Smooth muscle cell of the coronary artery (primary cell): ENCODE measurements at places on chromosomes 2 and 18. TPM values are rescaled to one million over a fixed set of nuclear protein-coding genes. Genes with fewer than 3 reads are reported as not detected.

Gene EVX2
- not detected in 2 replicates for total RNA-seq

Gene NGEF
- under 0.01 and 0.38 TPM in 2 replicates for total RNA-seq

Gene MLPH
- 0.90 and 37.0 TPM in 2 replicates for total RNA-seq

Gene BOLL
- not detected in 2 replicates for total RNA-seq

Gene SLC23A3
- 0.60 and 2.5 TPM in 2 replicates for total RNA-seq

Gene SLC9A4
- not detected in 2 replicates for total RNA-seq

Gene SNTG2
- total RNA-seq, result not detected in 2 replicates

Gene MYL12A
- total RNA-seq, result 1,261 and 1,536 TPM in 2 replicates

Gene TRPM8
- total RNA-seq, result 0.59 TPM in 1 of 2 replicates, not detected in the other

Gene CMPK2
- total RNA-seq, result 0.15 and 0.35 TPM in 2 replicates

Gene CHRND
- not detected in 2 replicates for total RNA-seq

Gene OTOS
- 0.23 TPM in 1 of 2 replicates, not detected in the other for total RNA-seq

Gene IL36RN
- not detected in 2 replicates for total RNA-seq

Gene SETBP1
- total RNA-seq, result 2.3 and 3.3 TPM in 2 replicates

Gene NAT8
- not detected in 2 replicates for total RNA-seq

Gene CFC1
- total RNA-seq, result not detected in 2 replicates

Gene LYG1
- total RNA-seq, result not detected in 2 replicates

Gene SERPINB3
- 2.3 TPM in 1 of 2 replicates, not detected in the other for total RNA-seq

Gene NDUFAF7
- 11.2 and 12.3 TPM in 2 replicates for total RNA-seq

Gene MC5R
- total RNA-seq, result not detected in 2 replicates

Gene D2HGDH
- total RNA-seq, result 15.3 and 17.8 TPM in 2 replicates
